ENCODE measurements at places on chromosomes 16 and 17.

DNA sequence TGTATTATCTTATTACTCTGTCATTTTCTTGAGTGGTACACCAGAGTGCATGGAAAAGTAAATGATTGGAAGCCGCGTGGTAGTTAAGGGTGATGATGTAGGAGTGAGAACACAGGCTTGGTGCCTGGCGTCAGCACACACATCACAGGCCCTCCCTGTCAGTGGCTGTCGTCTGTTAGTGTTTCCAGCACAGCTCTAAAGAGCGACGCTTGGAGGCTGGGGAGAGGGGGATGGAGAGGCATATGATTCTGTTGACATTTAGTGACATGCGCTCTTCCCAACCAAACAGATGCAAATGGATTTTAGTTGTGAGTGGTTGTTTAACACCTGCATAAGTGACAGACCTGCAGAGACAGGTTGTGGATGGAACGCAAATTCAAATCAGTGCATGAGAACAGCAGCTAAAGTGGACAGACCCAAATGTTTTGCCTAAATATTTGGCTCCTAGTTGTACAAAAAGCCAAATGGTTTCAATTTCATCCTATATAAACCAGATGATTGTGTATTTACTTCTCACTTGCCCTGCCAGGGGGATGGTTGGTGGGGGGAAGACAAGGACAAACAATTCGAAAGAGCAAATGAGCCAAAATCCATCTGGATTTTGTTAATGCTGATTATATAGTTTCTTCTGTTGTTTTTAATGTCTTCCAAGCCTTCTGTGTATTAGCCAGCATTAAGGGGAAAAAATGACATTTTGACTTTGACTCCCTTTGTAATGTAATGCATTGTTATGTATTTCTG is 222.3 kb downstream of the WWOX start:
- DNase-seq, result no peak

GRCh38 chr16:77137045-77137444 is 53.9 kb upstream of the MON1B start:
- no peak for DNase-seq

DNA sequence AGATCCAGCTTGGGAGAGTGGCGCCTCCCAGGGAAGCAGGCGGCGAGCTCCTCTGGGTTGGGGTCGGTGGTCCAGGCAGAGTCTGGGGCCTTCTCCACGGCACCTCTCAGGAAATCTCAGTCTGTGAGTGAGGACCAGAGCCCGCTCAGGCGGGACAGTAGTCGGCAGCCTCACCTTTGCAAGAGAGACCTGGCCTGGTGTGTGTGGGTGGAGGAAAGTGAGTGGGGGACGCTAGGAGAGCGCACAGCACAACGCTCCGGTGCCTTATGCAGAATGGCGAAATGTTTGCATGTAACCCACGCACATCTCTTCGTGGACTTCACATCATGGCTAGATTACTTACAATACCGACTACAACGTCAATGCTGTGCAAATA is 2.2 kb downstream of the AHSP start:
- DNase-seq, result no peak

DNA sequence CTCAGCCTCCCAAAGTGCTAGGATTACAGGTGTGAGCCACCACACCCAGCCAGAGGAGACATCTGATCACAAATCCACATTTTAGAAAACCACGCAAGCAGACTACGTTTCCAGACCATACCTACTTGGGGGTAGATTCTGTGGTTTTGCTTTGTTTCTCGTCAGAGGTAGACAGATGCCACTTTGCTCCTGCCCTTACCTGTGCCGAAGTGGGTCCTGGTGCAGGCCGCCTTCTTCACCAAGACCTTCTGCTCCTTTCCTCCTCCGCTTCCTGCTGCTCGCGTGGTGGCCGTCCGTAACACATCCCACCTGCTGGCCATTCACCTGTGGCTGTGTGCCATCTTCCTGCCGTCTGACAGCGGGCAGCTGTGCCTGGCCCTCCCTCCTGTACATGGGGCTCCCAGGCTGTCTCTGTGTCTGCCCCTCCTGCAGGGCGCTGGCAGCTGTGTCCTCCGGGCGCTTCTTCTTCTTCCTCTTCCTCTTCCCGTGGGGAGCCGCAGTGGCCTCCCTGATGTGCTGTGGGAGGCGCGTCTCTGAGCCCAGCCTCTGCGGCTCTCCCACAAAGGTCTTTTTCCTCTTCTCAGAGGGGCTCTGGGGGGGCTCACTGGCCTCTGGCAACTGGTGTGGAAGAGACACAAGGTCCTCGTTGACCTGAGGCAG is 21.2 kb upstream of the CYTH1 start:
- DNase-seq, result no peak

DNA sequence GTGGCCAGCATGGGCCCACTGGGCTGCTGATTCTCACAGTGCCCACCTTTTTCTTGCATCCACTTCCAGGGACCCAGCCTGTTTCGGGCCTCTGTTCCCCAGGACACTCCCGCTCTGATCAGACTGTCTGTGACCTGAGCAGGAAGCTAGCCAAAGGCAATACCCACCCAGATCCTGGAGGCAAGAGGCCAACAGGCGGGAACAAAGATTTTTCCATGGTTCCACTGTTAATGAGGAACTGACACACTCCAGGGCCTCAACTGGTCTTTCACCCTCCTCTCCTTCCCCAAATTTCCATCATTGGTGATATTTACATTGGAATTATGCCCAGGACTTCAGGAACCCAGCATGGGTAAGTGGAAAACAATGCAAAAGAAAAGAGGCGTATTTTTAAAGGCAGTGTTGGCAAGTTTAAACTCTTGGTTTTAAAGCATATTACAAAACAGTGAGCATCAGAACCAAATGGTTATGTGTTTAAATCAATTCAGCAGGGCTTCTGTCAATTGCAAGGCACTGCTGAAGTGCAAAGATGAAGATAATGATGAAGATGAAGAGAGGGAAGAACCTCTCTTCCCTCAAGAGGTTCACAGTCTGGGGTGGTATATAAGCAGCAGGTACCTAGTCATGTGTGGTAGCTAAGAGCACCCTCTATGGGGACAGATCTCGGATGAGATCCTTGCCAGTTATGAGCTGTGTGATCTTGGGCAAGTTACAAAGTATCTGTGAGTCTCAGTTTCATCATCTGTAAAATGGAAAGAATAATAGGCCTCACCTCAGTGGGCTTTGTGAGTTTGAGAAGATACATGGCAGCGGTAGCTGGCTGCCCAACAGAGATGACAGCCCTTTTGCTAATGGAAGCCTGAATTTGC is 14.4 kb upstream of the ATP2A3 start:
- DNase-seq, result no peak

- DNase-seq, result no peak
Observed at GRCh38 chr16:1775006-1775845, 2.3 kb upstream of the MRPS34 start.

DNA sequence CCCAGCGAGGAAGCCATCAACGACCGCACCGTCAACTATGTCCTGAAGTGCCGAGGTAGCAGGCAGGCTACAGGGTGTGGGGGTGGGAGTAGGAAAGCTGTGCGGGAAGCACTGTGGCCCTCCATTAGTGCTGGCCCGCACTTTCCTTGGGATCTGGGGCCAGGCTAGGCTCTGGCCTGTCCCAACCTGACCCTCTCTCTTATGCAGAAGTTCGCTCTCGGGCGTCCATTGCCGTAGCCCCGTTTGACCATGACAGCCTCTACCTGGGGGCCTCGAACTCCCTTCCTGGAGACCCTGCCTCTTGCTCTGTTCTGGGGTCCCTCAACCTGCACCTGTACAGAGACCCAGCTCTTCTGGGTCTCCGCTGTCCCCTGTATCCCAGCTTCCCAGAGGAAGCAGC is 8.6 kb downstream of the PLEKHG4 start:
- no peak for DNase-seq

- DNase-seq, result no peak
Observed at GRCh38 chr16:69363281-69363717, 11.7 kb upstream of the TMED6 start.

DNA sequence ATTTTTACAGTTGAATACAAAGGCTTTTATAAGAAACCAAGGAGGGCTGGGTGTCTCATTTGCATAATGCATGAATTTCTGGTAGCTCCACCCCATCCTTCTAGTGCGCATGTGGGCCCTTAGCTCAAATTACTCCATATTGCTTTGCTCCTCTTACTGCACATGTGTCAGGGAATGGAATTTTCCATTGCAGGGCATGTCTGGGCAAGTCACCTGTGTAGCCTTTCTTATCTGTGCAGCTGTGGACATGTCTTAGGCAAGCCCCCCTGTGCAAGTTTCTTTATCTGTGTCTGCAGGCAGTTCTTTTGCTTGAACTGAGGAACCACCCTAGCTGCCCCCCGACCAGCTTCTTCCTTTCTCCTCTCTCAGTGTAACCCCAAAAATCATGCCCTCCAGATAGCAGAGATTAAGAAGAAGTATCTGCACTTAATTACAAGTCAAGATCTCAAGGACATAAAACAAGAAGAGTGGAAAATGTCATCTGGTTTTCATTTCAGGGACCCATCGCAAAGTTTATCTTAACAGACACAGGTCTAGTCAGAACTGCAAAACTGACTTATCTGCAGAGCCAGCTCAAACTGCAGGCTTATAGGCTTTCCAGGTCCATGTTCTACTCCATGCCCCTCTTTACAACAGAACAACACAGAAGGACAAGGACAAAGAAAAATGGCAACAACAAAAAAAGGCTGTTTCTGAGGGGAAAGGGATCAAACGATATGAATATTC is 137.9 kb upstream of the HS3ST4 start:
- no peak for DNase-seq

DNA sequence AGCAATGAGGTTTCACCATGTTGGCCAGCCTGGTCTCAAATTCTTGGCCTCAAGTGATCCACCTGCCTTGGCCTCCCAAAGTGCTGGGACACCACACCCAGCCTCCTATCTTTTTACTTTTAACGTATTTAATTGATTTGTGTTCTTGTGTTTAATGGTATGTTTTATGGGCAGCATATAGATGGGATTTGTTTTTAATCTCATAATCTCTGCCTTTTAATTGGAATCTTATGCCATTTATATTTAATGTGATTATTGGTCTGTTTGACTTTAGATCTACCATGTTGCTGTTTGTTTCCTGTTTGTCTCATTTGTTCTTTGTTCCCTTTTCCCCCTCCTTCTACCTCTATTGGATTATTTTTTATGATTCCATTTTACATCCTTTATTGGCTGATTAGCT is 12.2 kb downstream of the SLC26A11 start:
- DNase-seq, result no peak

- DNase-seq, result no peak
Observed at GRCh38 chr17:31695456-31696090, 163.5 kb downstream of the COPRS start.

DNA sequence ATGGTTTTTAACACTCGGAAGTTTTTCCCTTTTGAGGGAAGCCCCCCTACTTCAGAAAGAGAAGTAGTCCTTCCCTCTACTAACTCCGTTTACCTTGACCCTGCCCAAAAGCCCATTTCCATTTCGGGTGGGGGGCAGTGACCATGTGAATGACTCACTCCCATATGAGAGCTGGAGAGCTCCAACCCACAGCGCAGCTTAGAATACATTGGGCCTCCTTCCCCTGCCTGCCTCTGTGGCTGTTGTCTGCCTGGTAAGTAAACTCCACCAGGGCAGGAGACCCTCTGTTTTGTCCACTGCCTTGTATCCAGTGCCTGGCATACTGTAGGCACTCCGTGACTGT is 985 bp downstream of the SGSM2 start:
- no peak for DNase-seq

DNA sequence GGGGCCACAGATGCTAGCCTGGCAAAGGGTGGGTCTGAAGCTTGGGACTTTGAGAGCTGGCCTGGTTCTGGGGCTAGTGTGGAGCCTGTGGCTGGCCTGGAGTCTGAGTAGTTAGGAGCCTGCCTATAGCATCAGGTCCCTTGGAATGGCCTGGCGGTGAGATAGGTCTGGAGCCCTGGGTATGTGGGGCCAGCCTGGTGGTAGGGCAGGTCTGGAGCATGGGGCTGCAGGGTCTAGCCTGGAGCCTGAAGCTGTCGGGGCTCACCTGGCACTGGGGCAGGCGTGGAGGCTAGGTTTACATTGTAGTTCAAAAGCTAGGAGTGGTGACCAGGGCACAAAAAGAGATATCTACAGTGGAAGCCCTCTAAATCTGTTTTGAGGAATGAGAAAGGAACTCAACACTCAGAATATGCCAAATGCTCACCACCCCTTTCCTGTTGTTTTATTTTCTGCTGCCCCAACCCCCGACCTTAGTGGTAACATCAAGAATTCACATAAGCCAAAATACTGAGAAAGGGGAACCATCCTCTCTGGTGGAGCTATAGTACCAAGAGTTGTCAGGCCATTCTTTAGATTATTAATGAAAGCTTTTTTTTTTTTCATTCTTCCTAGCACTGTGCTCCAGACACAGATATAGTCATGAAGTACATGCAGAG is 100.3 kb downstream of the TANC2 start:
- DNase-seq, result no peak

DNA sequence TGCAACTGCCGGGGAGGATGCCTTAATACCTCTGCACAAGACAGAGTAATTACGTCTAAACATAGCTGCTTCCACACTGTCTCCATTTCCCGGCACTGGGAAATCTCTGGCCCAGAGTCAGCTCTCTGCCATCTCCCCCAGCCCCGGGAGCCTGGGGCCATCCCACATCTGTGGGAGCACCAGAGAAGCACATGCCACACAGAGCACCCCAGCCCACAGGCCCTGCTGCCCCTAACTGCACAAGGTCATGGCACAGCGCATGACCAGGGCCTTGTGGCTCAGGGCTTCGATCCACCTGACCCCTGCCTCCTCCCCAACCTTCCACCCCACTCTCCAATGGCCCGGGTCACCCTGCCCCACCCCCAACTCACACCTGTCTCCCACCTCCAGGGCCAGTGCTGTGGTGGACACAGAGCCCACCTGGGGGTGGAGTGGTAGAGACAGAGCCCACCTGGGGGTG is 36.6 kb upstream of the RBFOX3 start:
- DNase-seq, result no peak

GRCh38 chr17:75827308-75828075 is 16.7 kb downstream of the UNC13D start:
- DNase-seq, result no peak

DNA sequence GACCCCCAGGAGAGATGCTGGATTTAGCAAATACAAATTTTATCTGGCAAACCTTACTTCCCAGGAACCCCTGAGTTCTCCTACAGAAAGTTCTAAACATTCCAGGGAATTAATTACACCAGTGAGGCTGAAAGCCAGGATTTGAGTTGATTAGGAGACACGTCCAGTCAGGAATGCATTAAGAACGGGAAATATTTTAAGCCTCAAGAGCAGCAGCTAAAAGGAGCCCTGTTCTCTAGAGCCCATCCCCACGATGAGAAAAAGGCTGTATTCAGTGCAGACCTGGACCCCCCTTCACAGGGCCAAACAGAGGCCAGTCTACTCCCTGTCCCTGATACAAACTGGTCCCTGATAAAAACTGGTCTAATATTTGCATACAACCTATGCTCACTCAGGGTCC is 55.0 kb downstream of the VAT1L start:
- no peak for DNase-seq

- DNase-seq, result no peak
Observed at GRCh38 chr17:51850201-51850600, 308.3 kb downstream of the CA10 start.

- peak; percentile 24 for DNase-seq
Observed at GRCh38 chr16:89031715-89032659, 55.0 kb upstream of the CBFA2T3 start.
